ENCODE measurements at places on chromosomes 5 and 9.
A peak's percentile ranks its signal among the peaks of the same experiment; 100 is the strongest.

- DNase-seq, result no peak
These were observed 1.5 kb upstream of the TOR1B start for GRCh38 chr9:129801504-129801903.

GRCh38 chr5:9479990-9480389, 65.9 kb downstream of the SEMA5A start:
- DNase-seq, result no peak

DNA sequence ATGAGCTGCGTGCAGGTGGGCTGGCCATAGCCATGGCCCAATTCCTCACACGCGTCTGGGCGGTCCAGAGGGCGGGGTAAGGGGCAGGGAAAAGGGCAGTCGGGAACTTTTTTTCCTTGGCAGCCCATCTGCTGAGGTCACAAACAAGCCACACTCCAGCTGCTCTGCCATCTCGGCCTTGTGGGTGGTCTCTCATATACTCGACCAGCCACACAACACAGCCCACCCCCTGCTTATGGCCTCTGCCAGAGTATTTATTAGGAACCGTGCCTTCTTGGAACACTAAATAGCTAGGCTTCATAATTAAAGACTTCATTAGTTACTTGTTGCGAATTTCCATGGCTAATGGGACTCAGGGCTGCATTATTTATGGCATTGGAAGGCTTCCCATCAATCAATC, 98.5 kb upstream of the LHFPL2 start:
- no peak for DNase-seq

DNA sequence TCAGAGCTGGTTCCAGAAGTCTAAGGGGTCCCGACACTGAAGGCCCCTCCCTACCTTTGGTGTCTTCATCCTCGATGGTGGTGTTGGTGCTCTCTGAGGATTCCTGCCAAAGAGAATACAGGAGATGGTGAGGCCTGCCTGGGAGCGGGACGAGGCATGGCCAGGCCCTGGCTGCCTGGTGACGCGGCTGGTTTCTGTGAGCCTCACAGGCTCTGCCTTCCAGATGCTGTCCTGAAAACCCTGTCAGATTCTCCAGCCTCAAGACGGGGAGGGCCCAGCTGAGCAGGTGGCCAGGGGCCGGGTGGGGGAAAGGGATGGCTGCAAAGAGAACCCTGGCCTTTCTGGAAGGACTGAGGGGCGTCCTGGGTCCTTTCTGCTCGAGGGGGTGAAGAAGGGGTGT, 48.8 kb downstream of the SLC6A7 start:
- no peak for DNase-seq

- DNase-seq, result no peak
These were observed 14.6 kb upstream of the DAP start for GRCh38 chr5:10775646-10776045.

DNA sequence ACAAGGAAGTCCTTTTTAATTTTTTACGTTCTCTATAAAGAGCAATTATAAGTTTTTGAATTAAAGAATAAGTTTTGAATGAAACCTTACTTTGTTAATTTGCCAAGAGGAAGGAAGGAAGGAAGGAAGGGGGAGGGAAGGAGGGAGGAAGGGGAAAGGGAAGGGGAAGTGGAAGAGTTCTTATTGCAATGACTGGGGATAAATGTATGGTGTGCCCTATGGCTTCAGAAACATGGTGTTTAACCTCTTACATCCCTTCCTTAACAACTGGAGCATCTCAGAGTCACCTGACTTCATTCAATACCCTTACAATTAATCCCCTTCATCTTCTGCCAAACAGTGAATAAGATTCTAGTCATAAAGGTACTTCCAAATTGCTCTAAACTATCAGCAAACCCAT, 16.0 kb downstream of the CEMIP2 start:
- no peak for DNase-seq

GRCh38 chr5:78638973-78639669, 9.5 kb downstream of the LHFPL2 start:
- DNase-seq, result no peak

DNA sequence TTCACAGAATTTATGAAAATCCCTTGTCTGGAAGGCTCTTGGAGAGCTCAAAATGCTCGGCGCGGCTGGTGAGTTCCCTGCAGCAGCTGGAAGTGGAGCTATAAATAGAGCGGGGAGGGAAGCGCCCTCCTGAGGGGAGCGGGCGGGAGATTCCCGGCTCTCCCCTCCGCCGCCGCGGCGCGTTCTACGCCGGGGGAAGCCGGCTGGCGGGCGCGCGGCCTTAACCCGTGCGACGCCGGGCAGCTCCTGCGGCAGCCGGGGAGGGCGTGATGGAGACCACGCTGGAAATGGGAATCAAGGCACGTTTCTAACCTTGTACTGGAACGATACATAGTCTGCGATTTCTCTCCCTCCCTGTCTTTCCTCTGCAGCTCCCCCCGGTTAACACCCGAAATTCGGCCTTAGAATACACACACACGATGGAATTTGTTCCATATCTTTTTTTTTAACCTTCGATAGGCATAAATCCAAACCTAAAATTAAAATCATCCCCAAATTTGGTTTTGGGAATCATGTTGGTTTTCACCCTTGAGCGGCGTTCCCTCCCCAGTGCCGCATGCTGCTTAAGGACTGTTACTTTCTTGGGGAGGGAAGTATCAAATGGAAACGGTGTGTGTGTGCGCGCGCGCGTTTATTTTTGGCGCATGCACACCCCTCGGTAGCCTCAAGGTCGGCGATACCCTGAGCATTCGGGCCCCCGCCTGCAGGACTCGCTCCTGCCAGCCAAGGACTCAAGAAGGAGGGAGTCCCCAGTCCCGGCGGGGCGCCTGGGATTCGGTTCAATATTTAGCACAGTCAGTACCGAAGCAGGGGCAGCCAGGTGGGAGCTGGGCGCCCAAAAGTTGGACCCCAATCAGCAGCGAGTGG, 306.3 kb upstream of the KCNN2 start:
- peak; percentile 42 for DNase-seq

DNA sequence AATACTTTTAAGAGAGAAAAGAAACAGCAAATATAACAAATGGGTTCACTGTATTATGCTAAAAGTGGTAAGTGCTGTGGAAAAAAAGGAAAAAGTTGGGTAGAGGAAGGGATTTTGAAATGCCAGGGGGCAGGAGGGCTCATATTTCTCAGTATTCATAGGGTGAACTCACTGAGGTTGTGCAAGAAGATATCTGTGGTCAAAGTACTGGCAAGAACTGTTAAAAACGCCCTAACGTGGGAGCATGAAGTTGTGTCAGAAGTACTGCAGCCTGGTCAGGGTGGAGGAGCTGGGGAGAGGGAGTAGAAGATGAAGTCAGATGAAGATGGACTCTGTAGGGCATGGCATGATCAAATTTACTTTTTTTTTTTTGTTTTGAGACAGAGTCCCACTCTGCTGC, 31.2 kb upstream of the SLC28A3 start:
- no peak for DNase-seq

- no peak for DNase-seq
These were observed 107.8 kb downstream of the NR6A1 start for GRCh38 chr9:124663046-124663961.

GRCh38 chr5:147949711-147950573, 43.6 kb upstream of the C5orf46 start:
- DNase-seq, result no peak

DNA sequence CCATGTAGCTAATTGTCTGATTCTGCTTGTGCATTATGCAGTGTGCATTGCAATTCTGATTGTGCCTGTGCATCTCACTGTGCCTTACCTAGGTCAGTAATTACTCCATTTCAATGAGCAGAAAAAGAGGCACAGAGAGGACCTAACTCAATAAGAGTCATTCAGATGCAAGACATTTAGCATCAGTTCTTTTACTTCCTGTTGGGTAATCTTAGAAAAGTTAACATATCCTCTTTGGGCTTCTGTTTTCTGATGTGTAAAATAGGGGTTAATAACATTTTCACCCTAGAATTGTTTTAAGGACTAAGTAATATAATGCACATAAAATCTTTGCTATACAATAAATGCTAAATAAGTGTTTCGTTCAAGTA, 7.0 kb upstream of the DCTN4 start:
- DNase-seq, result no peak

- DNase-seq, result no peak
These were observed 863.4 kb downstream of the DNAH5 start for GRCh38 chr5:13081116-13081515.

GRCh38 chr5:148746826-148747535, 79.4 kb upstream of the ADRB2 start:
- no peak for DNase-seq
